ENCODE measurements at places on chromosomes 5 and 9.

DNA sequence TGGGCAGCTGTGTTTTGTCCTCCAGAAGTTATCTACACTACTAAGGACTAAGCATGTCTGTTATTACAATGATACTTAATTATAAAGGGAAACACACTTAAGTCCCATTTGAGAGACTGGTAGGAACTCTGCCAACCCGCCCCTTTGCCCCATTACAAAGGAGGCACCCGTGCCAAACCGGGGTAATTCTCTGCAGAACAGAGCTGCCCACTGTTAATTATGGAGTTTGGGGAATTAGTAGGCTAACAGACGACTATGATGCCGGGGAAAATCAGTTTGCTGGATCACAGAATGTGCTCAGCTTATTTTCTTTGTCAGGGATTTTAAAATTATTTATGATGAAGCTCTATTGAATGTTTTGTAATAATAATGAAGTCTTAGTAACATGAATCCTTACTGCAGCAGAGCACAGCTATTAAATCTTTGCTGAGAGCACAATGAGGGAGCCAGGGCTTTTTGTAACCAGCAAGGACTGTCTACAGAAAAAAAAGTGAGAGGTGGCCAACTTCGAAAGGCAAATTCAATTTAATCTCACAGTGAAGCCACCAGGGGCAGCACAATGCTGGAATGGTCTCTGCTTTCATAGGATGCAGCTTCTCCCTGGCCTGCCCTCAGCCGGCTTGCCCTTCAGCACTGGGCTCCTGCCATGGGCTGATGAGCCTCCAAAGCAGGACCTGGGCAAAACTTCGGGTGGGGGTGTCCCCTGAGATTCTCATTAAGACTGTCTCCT is 134.5 kb downstream of the GNAQ start:
- peak; percentile 74 for DNase-seq

GRCh38 chr9:7117676-7118561 is 360.1 kb downstream of the KDM4C start:
- peak; percentile 45 for DNase-seq

DNA sequence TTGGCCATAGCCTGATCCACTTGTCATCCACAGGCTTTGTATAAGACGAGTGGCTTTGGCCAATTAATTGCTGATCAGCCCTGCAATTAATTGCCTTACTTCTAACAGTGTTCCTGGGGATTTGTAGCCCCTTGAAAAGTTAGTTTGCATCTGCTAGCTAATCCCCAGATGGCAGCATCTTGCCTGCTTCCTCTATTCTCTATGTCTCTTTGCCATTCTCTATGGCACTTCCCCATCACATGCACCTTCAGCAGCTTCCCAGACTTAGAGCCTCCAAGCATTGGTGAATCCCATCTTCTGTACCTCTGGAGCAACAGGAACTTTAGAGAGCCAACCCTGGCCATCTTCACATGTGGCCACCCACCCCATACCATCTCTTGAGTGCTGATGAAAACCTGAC is 197.0 kb upstream of the DMAC1 start:
- no peak for DNase-seq

DNA sequence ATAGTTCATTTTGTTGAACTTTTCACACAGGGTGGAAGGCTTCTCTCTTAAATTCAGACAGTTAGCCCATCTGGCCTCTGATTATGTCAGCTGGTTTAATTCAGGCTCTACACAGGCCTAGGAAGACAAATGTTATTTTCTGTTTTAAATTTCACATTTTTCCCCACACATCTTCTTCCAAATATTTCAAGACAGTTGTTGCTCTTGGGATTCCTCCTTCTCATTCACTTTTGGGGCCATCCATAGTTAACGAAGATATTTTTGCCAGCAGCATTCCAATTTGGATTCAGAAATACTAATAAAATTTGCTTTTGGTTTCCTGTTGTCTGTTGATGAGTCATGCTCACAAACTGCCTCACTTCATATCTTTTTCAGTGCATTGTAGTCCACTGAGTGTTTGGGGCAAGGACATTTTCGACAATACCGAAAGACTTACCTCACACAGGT is 475.4 kb downstream of the DMAC1 start:
- DNase-seq: no peak

GRCh38 chr5:81353189-81353588 is 40.7 kb downstream of the ACOT12 start:
- no peak for DNase-seq

GRCh38 chr5:133884569-133885311 is 83.7 kb downstream of the C5orf15 start:
- peak; percentile 68 for DNase-seq

GRCh38 chr5:135250671-135251070 is 148.4 kb downstream of the MACROH2A1 start:
- DNase-seq: no peak

- DNase-seq: no peak
Observed at GRCh38 chr9:113153599-113153998, 2.8 kb downstream of the SLC31A2 start.

DNA sequence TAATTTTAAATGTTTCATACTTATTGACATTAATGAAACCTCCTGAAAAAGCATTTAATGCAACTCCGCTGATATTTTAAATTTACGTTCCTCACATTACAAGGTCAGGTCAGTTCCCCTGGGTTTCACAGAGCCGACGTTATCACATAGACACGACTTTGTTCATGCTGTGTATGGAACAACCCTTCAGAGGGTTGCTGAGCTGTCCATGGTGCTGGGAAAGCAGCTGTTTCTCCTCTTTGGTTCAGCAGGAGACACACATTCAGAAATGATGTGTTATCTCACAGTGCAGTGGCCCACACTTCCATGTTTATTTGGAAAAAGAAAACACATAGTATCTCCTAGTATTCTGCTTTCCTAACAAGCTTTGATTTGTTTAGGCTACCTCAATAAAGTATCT is 53.5 kb downstream of the PPP2R2B start:
- no peak for DNase-seq

DNA sequence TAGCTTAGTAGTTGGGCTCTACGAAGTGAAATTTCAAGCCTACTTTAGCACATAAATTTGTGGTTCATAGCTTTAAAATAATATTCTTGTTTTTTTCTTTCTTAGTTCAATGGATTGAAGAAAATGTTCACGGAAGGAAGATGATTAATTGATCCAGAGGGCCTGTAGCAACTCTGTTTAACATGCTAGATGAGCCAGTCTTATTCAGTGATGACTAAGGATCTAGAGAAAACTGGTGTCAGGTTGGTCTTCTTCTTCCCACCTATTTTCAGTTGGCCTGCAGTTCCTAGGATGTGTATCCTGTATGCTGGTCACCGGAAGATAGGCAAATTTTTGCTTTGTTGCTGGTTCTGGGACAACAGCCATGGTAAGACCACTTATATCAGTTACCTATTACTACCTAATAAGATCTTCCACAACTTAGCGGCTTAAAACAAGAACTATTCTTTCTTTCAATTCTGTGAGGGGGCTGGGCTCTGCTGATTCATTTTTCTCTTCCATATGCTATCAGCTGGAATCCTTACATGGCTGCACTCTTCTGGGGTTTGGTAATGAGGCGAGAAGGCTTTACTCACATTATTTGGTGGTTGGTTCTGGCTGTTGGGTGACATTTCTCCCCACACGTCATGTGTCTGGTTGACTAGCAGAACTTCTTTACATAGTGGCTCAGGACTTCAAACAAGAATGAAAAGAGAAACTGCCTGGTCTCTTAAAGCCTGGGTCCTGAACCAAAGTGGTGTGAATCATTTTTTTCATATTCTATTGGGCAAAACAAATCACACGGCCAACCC is 182.7 kb upstream of the ACTBL2 start:
- DNase-seq: no peak

GRCh38 chr9:31556667-31557463 is 827.6 kb upstream of the ACO1 start:
- DNase-seq: no peak

GRCh38 chr5:167352801-167353200 is 938.6 kb upstream of the WWC1 start:
- peak; percentile 89 for DNase-seq

GRCh38 chr5:127922603-127923002 is 161.0 kb upstream of the SLC12A2 start:
- DNase-seq: no peak

- no peak for DNase-seq
Observed at GRCh38 chr5:176922817-176923216, 23.7 kb upstream of the HK3 start.

GRCh38 chr5:140502834-140503233 is 44.6 kb upstream of the EIF4EBP3 start:
- no peak for DNase-seq

DNA sequence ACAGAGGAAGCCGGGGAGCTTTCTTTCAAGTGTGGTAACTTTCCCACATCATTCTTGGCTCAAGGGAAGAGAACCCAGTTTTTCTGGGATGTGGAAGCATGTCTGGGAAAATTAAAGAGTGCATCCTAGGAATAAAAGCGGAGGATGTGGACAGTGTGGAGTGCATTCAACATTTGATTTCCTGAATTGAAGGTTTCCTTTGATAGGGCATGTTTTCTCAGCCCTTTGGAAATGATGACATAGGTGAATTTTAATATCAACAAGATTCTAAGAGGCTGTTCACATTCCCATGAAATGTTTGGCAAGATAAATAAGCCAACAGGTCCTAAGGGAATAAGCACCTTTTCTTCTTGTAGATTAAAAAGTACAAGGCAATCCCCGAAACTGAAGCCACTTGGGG is 63.6 kb downstream of the ENTREP1 start:
- DNase-seq: no peak

- DNase-seq: no peak
Observed at GRCh38 chr5:34041247-34041972, 1.6 kb downstream of the C1QTNF3 start.

- no peak for DNase-seq
Observed at GRCh38 chr9:136910901-136911245, 24.6 kb downstream of the TRAF2 start.

DNA sequence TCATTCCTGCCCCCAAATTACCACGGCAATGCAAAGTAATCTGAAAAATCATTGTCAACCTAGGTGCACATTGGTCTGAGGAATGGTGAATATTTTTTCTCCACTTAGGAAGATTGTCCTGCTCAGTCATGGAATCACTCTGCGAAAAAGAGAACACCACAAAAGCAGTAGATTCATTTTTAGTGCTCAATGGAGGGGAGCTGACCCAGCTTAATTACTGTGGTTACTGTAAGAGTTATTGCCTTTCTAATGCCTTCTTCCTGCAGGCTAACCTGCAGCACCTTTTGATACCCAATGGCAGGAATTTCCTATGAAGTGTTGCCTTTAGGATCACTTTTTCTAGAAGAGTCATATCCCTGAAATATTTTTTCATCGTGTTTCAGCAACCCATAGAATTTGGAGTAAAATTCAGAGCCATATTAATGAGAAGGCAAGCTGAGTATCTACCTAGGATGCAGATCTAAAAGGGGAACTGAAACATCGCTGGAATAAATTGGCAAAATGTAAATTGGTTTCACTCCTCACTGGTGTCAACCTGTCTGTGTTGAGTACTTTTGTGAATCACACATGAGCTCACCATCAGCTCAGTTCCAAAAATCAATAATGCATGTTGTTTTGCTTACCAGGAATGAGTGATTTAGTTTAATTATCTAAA is 464.5 kb downstream of the CSNK1G3 start:
- DNase-seq: no peak

DNA sequence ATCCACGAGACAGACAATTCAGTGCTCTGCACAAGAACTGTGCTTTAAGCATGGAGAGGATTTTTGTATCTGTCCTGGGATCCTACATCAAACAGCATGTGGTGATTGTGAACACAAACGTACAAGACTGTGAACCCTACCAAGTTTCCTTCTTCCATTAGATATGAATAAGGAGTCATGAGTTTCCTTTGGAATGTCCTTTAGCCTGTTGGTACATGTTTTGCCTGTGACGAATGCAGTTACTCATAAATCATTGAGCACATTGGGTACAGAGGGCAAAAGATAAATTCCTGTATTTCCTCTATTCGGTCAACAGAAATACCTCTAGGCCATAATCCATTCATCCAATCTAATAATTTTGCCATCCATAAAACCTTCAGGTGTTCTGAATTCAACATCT is 61.5 kb downstream of the FXN start:
- no peak for DNase-seq

DNA sequence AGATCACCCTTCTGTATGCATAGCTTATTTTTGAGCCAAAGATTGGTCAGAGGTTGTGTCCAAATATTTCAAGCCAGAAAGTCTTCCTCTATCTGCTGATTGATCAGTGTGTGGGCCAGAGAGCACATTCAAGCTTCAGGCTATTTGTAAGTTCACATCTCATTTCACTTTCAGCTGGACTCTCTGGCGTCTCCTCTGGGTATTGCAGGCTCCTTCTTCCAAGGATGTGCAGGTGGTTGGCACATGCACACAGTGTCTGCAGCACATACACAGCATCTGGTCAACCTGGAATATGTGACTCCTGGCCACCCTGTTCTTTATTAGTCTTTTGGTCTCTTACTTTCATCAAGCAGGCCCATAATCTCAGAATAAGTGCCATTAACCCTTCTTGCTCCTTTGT is 516.1 kb downstream of the ANXA1 start:
- DNase-seq: no peak

GRCh38 chr5:156922207-156922792 is 40.7 kb downstream of the TIMD4 start:
- peak; percentile 29 for DNase-seq

DNA sequence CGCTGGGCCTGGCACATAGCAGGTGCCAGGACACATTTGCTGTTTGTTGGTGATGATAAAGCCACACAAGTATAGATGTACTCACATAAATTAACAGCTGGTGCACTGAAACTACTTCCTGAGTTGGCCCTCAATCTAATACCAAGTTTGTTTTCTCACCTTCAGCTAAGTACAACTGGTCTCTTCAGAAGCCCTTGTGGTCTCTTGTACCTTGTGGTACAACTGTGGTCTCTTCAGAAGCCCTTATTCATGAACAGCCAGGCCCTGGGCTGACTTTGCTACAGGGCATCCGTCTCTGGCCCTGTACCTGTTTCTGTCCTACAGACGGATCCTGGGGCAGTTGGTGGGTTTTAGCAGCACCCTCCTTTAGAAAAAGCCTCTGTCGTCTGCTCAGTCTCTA is 81.5 kb downstream of the DAB2IP start:
- DNase-seq: no peak

- no peak for DNase-seq
Observed at GRCh38 chr9:111662576-111663300, 1.3 kb downstream of the GNG10 start.

GRCh38 chr9:136199391-136200288 is 5.3 kb downstream of the LHX3 start:
- no peak for DNase-seq

- peak; percentile 94 for DNase-seq
Observed at GRCh38 chr9:36487482-36488388, 85.0 kb upstream of the MELK start.

DNA sequence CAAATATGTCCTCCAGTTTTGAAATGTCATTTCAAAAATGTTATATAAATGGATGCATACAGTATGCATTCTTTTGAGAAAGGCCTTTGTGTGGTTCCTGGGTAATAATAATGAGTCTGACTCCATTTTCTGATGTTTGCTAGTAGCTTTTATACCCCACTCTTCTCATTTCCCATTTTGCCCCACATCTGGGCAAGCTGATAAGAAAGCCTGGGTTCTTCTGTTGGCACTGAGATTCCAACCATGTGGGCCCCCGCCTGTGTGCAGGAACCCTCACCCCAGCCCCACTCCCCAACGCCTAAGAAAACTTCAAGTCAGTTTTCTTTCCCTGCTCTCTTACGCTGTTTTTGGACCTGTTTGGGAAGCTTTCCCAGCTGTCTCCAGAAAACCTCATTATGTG is 89.4 kb downstream of the SNX18 start:
- DNase-seq: no peak

- DNase-seq: no peak
Observed at GRCh38 chr9:134585021-134585561, 56.5 kb upstream of the COL5A1 start.

GRCh38 chr5:513216-514100 is 10.8 kb downstream of the SLC9A3 start:
- no peak for DNase-seq
